ENCODE measurements at places on chromosomes 2 and 18.

DNA sequence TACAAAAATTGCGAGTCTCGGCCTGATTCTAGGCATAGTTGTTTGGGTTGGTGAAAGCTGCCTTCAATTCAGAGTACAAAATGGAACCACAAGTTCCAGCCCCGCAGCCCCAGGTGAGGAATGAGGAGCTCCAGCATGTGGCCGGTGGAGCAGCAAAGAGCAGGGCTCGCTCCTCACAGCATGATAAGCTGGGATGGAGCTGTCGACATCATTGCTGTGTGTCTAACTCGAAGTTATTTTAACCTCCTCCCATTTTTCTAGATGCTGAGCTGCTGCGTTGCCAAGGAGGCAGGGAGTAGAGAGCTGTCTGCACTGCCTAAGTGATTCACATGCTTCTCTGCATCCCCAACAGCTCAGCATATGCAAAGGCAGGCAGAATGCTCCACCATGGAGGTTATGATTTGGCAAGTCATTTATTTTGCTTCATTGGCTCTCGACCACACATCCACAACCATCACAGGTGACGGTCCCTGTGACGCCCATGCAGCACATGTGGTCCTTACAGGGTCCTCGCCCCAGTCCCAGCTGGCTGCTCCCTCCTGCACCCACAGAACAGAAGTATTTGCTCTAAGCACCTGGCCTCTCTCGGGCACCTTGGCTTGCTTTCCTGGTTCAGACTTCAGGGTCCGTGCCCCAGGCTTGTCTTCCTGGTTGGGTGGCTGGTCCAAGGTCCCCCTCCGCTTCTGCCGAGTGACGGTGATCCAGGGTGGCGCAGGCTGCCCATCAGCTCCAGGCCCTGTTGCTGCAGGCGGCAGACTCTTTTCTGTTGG, 66.0 kb upstream of the MGAT4A start:
- no peak for DNase-seq

GRCh38 chr2:84152462-84152861, 306.6 kb downstream of the SUCLG1 start:
- no peak for DNase-seq

DNA sequence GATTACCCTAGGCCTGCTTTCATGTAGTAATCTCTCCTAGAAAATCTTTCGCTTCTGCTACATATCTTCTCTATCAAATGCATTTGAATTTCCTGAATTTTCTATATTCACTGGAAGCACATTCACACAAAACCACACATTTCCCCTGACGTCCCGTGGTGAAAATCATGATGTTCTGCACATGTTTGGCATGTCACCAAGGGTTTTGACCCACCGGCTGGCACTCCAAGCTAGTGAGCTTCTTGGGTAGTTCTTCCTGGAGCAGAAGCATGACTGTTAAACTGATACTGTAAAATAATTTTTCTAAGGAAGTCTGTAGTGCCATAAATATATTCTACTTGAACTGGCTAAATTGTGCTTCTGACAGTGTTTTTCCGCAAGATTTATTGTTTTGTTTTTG, 510.1 kb upstream of the SLC8A1 start:
- DNase-seq, result no peak

- no peak for DNase-seq
These were observed 199.7 kb downstream of the PID1 start for GRCh38 chr2:229071292-229071976.

DNA sequence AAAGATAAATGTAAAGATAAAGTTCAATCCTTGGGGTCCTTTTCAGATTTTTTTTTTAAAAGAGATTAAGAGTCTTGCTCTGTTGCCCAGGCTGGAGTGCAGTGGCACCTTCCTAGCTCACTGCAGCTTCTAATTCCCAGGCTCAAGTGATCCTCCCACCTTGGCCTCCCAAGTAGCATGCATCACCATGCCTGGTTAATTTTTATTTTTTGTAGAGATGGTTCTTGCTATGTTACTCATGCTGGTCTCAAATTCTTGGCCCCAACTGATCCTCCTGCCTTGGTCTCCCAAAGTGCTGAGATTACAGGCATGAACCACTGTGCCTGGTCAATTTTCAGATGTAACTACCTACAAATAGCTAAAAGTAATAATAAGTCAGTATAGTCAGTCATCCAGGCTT, 21.1 kb downstream of the NFE2L2 start:
- no peak for DNase-seq

- no peak for DNase-seq
These were observed 103.4 kb downstream of the MEIS1 start for GRCh38 chr2:66538291-66538690.

Measured in HuH-7 (cell line).